ENCODE measurements at places on chromosomes 1 and 21. TPM values are rescaled to one million over a fixed set of nuclear protein-coding genes. Genes with fewer than 3 reads are reported as not detected.

- no peak for DNase-seq
Observed at GRCh38 chr1:236302941-236303340, 21.2 kb upstream of the ERO1B start.

Gene CELA3A
- not detected for total RNA-seq

DNA sequence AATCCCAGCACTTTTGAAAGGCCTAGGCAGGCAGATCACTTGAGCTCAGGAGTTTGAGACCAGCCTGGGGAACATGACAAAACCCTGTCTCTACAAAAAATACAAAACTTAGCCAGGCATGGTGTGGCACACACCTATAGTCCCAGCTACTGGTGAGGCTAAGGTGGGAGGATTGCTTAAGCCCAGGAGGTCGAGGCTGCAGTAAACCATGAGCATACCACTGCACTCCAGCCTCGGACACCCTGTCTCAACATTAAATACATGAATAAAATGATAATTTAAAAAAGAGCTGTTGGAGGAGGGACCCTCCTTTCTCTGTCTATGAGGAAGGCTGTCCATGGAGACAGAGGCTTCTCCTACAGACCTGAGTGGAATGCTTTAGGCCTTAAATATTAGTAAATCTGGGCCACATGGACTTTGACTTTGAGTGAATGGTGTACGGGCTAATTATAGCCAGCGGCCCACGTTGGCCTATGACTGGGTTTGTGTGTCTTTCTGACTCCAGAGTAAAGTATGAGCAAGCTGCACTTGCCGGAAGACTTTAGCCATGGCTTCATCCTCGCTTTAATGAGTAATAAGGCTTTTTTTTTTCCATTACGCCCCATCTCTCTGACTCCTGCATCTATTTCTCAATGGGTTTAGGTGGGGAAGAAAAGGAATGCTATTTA, 21.3 kb downstream of the RAB3B start:
- peak; percentile 91 for DNase-seq

- no peak for DNase-seq
Observed at GRCh38 chr1:26726784-26727183, 31.0 kb downstream of the ARID1A start.

DNA sequence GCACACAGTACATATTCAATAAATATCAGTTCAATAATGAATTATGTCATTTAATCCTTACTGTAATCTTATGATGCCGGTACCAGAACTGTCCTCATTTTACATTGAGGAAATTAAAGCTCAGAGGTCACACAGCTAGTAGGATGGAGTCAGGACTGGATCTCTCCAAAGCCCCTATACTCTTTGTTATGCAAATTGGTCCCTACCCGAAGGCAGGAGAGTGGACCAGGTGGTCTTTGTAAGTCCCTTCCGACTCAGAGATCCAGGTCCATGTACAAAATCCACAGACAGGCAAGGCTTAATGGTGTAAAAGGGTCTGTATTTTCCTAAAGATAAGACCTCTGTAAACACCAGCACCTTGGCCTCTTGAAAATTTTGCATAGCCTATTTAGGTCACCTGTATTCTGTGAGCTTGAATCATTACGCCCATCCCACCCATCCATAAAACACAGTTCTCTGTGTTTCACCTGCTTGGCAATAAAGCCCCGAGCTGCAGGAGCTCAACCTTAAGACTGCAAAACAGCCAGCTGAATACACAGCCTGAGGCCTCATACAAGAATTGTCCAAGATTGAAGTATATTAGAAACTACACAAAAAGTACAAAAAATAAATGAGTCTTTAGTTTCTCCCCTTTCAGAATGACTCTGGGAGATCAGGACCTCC, 41.7 kb downstream of the PLXNA2 start:
- DNase-seq = no peak

DNA sequence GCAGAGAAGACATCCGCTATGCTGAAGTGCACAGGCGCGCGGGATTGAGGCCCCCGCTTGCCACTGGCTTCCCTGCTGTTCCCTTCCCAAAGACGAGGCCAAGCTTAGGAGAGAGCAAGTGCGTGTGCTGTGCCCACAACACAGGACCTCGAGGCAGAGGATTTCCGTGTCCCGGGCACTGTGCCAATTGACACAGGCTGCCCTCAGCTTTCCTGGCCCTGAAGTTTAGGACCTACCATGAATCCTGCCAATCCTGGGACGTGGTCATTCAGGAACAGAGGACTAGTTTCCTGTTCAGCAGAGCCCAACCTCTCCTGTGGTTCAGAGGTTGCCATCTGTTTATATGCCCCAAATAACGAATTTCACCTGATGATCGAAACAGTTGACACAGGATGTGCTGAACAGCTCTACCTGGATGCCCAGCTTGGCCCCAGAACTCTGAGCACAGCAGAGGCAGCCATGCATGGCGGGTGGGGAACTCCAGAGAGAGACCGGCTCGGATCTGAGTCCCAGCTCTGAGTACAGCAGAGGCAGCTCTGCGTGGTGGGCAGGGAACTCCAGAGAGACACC, 22.0 kb downstream of the SLC37A1 start:
- DNase-seq = no peak

GRCh38 chr1:53413175-53414001, 45.8 kb upstream of the DMRTB1 start:
- DNase-seq = peak; percentile 94

GRCh38 chr21:42057851-42058437, 13.2 kb upstream of the UMODL1 start:
- DNase-seq = no peak

DNA sequence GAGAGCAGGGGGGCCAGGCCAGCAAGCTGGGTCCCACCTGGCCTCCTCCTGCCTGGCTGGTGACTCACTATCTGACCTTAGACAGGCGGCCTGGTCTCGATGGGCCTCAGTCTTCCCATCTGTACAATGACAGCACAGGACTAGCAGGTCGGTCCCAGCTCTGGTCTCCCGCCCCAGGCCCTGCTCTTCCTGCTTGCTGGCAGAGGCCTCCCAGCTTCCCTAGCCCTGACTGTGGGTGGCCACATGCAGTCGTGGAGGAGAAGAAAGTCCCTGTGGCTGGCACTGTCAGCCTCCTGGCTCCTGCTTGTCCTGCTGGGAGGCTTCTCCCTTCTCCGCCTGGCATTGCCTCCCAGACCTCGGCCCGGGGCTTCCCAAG, 817 bp downstream of the EXTL1 start:
- no peak for DNase-seq

All from HT1080 (cell line).